ENCODE measurements at places on chromosomes 1 and 21.

GRCh38 chr1:226337276-226337875 is 28.4 kb upstream of the LIN9 start:
- H3K4me1 ChIP-seq = peaks cover 6% of the 10 kb centered on the region
- no peak overlapping the region for H3K4me3 ChIP-seq
- no peak overlapping the region for H3K27ac ChIP-seq
- peaks cover 9% of the 10 kb centered on the region for H3K27me3 ChIP-seq
- H3K36me3 ChIP-seq = peaks cover 9% of the 10 kb centered on the region
- DNase-seq = no peak

DNA sequence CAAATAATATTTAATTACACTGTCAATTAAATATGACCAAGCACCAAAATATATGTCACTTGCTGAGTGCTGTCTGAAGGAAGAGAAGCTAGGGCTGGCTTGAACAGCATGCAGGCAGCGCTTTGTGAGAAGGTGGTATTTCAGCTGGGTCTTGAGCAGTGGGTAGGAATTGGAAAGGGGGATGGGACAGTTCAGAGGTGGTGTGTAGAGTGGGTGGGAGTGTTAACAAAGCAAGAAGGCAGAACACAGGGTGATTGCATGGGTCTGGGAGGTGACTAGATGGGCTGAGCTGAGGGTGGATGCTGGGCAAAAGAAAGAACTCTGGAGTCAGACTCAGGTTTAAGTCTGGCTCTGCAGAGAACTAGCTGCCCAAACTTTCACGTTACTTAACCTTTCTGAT is 14.3 kb upstream of the ETV3 start:
- no peaks in the 10 kb centered on the region for H3K27me3 ChIP-seq
- no peak for DNase-seq
- no peaks in the 10 kb centered on the region for H3K36me3 ChIP-seq
- H3K27ac ChIP-seq = no peak overlapping the region

DNA sequence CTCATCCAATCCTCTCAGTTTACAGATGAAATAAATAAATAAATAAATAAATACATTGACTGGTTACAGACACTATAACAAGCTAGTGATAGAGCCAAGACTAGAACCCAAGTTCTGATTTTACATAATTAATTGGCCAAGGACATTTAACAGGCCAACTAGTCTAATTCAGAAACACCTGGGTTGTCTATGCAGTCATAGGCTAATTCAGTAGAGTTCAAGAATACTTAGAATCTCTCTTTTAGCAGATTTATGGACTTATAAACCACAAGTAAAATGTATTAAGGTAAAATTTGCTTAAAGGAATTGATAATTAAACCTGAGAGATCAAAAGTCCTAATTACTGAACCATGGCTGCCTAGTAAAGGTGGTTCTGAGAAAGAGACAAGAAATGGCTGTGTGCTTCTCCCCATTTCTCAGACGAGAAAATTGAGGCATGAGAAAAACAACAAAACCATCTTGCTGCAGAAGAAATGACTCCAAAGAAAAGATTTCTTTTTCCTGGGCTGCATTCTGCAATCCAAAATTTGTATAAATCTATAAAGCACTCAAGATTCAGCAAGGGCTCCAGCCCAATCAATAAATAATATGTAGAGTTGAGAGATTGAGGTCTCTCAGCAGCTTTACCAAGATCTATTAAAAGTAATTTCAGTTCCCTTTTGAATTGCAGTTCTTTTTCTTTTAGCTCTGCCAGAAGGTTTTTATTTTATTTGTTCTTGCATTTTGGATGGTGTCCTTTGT is 98.3 kb downstream of the DUSP10 start:
- H3K4me3 ChIP-seq = no peak overlapping the region
- DNase-seq = no peak
- H3K4me1 ChIP-seq = no peaks in the 10 kb centered on the region
- no peak overlapping the region for H3K27ac ChIP-seq
- no peaks in the 10 kb centered on the region for H3K36me3 ChIP-seq

DNA sequence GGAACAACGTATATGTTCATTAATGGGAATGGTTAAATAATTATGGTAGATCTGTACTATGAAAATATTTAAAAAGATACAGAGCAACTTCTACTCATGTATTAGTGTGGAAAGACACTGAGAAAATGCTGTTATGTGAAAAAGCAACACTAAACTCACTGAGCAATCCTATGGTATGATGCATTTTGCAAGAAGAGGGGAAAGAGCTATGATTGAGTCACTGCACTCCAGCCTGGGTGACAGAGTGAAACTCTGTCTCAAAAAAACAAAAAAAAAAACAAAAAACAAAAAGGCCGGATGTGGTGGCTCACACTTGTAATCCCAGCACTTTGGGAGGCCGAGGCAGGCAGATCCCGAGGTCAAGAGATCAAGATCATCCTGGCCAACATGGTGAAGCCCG is 44.4 kb downstream of the ATP5PO start:
- H3K27me3 ChIP-seq = peaks cover 14% of the 10 kb centered on the region
- H3K4me3 ChIP-seq = no peak overlapping the region
- no peak overlapping the region for H3K27ac ChIP-seq
- H3K4me1 ChIP-seq = peaks cover 14% of the 10 kb centered on the region

DNA sequence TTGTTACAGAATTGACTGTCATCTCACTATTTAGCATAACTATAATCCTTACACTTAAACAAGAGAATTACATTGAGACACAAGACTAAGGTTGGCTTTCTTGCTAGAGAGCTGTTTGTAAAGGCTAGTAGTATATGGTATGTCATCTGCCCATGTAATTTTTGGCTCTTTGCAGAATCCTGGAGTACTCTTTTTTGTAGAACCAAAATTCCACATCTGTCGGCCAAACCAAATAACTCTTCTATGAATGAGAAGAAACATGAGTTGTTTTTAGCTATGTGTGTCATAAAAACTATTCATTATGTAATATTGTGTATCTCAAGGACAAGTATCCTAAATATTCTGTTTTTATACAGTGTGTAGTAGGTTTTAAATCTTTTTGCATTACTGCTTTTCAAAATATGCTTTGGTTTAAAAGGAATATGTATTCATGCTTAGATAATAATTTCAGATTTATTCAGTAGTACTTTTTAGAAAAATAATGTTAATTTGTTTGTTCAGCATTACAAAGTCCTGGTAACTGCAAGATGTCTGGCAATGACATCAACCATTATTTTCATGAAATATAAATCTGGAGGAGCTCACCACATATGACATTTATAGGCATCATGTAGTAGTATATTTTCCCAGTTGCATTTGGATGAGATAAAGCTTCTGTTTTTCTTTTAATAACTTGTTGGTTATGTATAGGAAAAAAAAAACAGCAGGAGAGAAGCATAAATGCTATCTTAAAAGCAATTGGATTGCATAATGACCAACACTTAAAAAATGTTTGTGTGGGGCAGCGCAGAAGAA is 159.8 kb downstream of the HS2ST1 start:
- H3K4me1 ChIP-seq = no peaks in the 10 kb centered on the region
- no peak for DNase-seq
- H3K27ac ChIP-seq = no peak overlapping the region
- peaks cover 14% of the 10 kb centered on the region for H3K36me3 ChIP-seq
- no peak overlapping the region for H3K4me3 ChIP-seq
- H3K27me3 ChIP-seq = no peaks in the 10 kb centered on the region

- no peaks in the 10 kb centered on the region for H3K27me3 ChIP-seq
- peak overlapping the region; percentile 97 for H3K27ac ChIP-seq
- H3K36me3 ChIP-seq = peaks cover 10% of the 10 kb centered on the region
- H3K4me3 ChIP-seq = peak overlapping the region; percentile 59
- H3K4me1 ChIP-seq = peaks cover 56% of the 10 kb centered on the region
Measured at GRCh38 chr1:45913183-45913683, 109.8 kb downstream of the MAST2 start.

DNA sequence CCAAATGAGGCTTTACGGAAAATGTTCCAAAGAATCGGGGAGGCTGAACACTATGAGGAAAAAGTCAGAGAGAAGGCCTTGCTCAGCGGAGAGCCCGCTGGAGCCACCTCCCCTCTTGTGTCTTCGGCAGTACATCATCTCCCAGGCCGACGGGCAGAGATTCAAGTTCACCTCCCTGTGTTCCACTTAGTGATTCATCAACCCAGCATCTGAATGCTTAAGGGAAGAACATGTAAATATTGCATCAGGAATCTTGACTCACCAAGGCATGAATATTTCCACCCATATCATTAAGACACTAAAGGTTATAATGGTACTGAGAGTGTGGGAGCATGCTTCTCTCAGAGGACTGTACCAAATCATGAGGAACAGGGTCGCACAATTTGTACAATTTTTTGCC is 172.5 kb downstream of the ST6GALNAC5 start:
- H3K27me3 ChIP-seq = no peaks in the 10 kb centered on the region
- H3K36me3 ChIP-seq = peaks cover 4% of the 10 kb centered on the region
- H3K4me1 ChIP-seq = no peaks in the 10 kb centered on the region
- no peak for DNase-seq
- no peak overlapping the region for H3K4me3 ChIP-seq

DNA sequence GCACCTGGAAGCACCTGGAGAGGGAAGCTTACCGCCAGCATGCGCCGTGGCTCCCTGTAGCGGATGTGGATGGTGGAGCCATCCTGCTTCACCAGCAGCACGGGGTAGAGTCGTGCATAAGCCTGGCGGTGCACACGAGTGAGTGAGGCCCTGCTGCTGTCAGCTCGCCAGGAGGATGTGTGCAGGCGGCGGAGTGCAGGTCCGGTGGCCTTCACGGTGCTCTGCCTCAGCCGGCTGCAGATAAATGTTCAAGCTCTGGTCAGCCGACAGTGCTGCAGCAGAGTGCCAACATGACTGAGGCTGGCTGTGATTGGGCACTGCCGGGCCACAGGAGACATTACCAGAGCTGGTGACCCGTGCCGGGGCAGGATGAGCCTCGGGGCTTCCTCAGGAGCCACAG is 1.5 kb downstream of the MRPL55 start:
- H3K4me1 ChIP-seq = peaks cover 39% of the 10 kb centered on the region
- no peak overlapping the region for H3K27ac ChIP-seq
- peaks cover 14% of the 10 kb centered on the region for H3K27me3 ChIP-seq
- no peaks in the 10 kb centered on the region for H3K36me3 ChIP-seq
- H3K4me3 ChIP-seq = peak overlapping the region; percentile 95

- H3K4me1 ChIP-seq = peaks cover 5% of the 10 kb centered on the region
- no peak overlapping the region for H3K4me3 ChIP-seq
- H3K36me3 ChIP-seq = no peaks in the 10 kb centered on the region
Measured at GRCh38 chr21:15604413-15604812, 125.4 kb upstream of the USP25 start.

GRCh38 chr1:216346526-216346925 is 76.7 kb downstream of the USH2A start:
- no peak overlapping the region for H3K27ac ChIP-seq
- H3K27me3 ChIP-seq = peaks cover 3% of the 10 kb centered on the region
- H3K36me3 ChIP-seq = no peaks in the 10 kb centered on the region

- H3K36me3 ChIP-seq = peaks cover 7% of the 10 kb centered on the region
- peaks cover 52% of the 10 kb centered on the region for H3K4me1 ChIP-seq
- H3K27me3 ChIP-seq = no peaks in the 10 kb centered on the region
- H3K4me3 ChIP-seq = peak overlapping the region; percentile 97
- H3K27ac ChIP-seq = peak overlapping the region; percentile 95
- peak; percentile 65 for DNase-seq
Measured at GRCh38 chr1:167221126-167221737, 546 bp downstream of the POU2F1 start.

GRCh38 chr1:174877208-174877673 is 122.5 kb upstream of the CACYBP start:
- no peak overlapping the region for H3K4me3 ChIP-seq
- no peak overlapping the region for H3K27ac ChIP-seq
- peaks cover 10% of the 10 kb centered on the region for H3K27me3 ChIP-seq
- DNase-seq = no peak
- no peaks in the 10 kb centered on the region for H3K36me3 ChIP-seq

DNA sequence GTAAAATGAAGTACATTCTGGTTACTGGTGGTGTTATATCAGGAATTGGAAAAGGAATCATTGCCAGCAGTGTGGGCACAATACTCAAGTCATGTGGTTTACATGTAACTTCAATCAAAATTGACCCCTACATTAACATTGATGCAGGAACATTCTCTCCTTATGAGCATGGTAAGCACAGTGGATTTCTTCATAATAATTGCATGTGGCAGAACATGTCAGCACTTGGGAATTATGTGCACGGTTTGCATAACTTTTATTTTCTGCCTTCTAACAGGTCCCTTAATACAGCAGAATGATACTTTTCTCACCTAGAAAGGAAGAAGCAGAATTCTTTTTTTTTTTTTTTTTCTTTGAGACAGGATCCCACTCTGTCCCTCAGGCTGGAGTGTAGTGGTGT is 3.8 kb downstream of the CTPS1 start:
- H3K4me1 ChIP-seq = peaks cover 74% of the 10 kb centered on the region
- H3K27ac ChIP-seq = no peak overlapping the region
- DNase-seq = no peak
- peaks cover 6% of the 10 kb centered on the region for H3K27me3 ChIP-seq
- no peak overlapping the region for H3K4me3 ChIP-seq
- peaks cover 38% of the 10 kb centered on the region for H3K36me3 ChIP-seq

- H3K4me1 ChIP-seq = peaks cover 76% of the 10 kb centered on the region
- H3K36me3 ChIP-seq = no peaks in the 10 kb centered on the region
- no peak within 1 kb of the TSS for H3K4me3 ChIP-seq
Measured at GRCh38 chr21:35048706-35049617, at the start of gene RUNX1. Gene RUNX1, minus strand, starts transcription at chr21:35049302.

GRCh38 chr1:157496121-157496526 is 56.2 kb downstream of the FCRL5 start:
- peaks cover 3% of the 10 kb centered on the region for H3K27me3 ChIP-seq
- DNase-seq = peak; percentile 40
- H3K4me1 ChIP-seq = no peaks in the 10 kb centered on the region
- H3K27ac ChIP-seq = no peak overlapping the region

DNA sequence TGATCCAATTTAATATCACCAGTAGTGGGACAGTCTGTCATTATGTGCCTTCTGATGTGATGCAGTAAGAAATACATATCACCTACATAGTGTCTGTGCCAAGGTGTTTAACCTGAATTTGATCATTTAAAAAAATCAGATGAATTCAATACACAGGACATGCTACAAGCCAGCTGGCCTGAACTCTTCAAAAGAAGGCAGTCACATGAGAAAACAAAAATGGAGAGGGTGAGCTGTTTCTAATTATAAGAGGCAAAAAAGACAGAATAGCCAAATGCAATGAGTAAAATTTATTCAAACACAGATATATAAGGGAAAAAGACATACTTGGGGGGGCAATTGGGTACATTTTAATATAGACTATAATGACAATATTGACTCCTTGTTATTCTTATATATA is 66.5 kb downstream of the ST3GAL3 start:
- H3K27me3 ChIP-seq = peaks cover 4% of the 10 kb centered on the region
- peaks cover 54% of the 10 kb centered on the region for H3K36me3 ChIP-seq
- H3K4me1 ChIP-seq = no peaks in the 10 kb centered on the region
- no peak for DNase-seq

DNA sequence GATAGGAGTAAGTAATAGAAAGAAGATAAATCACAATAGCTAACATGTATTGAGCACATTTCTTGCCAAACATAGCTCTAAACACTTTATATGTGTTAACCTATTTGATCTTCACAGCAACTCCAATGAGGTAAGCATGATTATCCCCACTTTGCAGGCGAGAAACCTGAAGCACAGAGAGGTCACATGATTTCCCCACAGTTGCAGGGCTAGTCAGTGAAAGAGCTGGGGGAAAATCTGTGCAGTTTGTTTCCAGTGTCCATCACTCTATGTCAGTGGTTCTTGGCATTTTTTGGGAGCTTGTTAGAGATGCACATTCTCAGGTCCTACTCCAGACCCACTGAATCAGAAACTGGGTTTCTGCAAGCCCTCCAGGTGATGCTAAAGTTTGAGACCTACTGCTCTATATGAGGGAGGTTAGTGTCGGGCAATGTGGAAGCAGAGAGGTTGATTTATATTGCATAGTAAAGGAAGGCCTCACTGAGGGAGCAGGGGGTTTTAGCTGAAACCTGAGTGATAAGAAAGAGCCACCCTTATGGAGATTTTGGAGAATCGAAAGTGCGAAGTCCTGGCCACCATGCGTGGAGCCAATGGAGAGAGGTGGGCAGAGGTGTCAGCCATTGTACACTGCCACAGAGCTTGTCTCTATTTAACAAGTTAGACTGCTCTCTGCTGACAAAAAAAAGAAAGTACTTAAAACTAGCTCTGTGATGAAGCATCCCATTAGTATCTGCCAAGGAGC is 20.9 kb downstream of the MCOLN3 start:
- no peak overlapping the region for H3K4me3 ChIP-seq
- H3K36me3 ChIP-seq = no peaks in the 10 kb centered on the region

All from nephron progenitor cell (in vitro differentiated cells).